HS-27A (cell line): ENCODE measurements at places on chromosomes 1 and 21.

DNA sequence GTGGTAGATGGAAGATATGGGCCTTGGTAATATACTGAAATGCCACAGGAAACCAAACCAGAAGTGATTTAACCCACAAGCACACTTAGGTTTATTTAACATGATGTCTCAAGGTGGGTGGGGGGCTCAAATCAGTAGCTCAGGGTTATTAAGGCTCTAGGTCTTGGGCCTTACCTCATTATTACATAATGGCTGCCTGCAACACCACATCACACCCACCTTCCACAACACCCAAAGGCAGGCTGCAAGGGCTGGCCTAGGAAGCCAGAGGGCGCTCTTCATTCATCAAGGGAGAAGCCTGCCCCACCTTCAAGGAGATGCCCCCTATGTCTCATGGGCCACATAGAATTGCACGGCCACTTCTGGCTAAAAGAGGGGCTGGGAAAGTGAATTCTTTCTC, 6.0 kb downstream of the TFF1 start:
- DNase-seq, result no peak

- DNase-seq, result no peak
These were observed 436.8 kb downstream of the PTPRU start for GRCh38 chr1:29673228-29673500.

DNA sequence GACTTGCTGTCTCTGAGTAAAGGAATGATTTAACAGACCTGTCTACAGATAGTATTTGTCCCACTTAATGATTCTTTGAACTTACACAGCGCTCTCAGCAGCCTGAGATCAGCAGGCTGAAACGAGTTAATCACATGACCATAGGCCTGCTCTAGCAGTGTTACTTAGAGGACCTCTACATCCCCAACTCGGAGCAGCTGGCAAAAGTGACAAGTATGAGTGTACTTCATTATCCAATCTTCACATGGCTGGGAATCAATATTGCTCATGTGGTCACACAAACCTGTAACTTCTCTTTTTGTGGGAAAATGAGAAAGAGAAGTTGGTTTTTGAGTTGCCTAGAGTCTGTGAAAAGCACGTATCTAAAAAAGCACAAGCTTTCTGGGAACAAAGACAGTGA, 11.4 kb upstream of the ATP13A2 start:
- DNase-seq, result no peak

DNA sequence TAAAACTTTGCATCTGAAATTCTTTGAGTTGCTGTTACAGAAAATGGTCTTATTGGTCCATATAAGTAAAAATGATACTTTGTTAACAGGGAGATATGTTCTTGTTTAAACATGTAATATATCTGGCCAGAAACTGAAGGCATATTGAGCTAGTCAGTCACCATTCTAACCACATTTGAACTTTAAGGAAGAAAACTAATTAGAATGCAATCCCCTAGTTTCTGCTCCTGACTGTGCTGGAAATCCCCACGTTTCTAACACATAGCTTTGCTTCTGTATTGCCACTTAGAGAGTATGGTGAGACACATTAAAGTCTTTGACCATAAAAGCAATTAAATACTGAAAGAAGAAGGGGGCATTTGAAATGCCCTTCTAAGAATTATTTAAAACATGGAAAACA, 32.1 kb upstream of the HIVEP3 start:
- no peak for DNase-seq

DNA sequence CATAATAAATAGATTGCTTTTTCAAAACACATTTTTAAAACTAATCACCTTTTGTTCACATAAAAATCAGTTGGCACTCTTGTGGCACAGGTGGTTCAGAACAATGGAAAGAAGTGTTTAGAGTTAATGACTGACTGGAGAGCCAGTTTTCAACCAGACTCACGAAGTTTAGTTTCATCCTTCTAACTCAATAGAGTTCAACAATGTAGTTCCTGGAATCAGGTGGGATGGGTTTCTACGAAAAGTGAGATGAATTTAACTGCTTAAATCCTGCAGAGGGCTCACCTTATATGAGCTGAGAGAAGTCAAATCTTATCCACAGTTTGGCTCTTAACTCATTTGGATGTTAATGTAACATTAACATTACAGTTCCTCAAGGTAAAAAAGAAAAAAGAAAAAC, 116.5 kb downstream of the SMYD2 start:
- DNase-seq, result no peak

DNA sequence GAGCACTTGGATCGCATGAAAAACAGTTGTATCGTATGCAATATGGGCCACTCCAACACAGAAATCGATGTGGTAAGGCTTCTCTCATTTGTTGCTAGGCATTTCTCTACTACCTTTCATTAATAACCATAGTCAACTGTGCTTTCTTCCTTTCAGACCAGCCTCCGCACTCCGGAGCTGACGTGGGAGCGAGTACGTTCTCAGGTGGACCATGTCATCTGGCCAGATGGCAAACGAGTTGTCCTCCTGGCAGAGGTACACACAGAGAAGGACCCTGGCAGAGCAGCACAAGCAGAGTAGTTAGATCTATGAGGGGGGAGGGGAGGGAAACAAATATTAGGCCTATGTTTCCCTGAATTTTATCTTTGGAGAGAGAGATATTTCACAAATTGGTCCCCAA, 16.0 kb upstream of the STRIP1 start:
- DNase-seq, result no peak

DNA sequence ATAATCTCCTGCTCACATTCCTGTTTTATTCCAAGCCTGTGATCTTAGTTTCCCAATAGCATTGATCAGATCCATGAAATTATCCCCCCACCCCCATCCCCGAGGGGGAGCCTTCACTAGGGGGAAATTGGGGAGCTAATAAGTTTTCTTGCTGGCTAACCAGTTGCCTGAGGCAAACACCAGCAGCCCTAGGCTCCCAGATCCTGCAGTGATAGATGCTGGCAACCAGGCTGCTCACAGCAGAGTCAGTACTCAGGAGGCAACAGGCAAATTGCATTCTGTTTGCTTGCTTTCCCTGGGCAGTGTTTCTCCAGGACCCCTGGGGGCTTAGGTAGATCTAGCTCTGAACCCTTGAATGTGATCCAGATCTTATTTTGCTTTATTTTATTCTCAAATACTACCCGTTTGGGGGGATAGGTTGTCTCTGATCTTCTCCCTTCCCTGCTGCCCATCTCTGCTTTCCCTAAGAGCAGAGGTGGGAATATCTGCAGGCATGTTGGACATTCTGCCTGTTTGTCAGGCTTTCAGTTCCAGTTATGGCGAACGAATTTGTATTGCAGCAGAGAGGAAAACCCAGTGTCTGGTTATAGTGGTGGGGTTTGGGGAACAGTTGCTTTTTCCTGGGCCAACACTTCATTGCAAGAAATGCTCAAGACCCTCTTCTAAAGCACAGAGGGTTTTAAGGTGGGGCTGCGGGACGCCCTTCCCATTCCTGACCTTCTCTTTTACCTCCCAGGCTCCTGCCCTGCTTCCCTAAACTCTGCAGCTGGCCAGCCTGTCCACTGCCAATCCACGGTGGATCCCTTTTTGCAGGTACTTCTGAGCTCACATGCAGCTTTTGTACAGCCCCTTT, 289.8 kb upstream of the PLXNA2 start:
- DNase-seq, result no peak

GRCh38 chr1:50195205-50195604, 86.5 kb downstream of the ELAVL4 start:
- DNase-seq, result no peak

DNA sequence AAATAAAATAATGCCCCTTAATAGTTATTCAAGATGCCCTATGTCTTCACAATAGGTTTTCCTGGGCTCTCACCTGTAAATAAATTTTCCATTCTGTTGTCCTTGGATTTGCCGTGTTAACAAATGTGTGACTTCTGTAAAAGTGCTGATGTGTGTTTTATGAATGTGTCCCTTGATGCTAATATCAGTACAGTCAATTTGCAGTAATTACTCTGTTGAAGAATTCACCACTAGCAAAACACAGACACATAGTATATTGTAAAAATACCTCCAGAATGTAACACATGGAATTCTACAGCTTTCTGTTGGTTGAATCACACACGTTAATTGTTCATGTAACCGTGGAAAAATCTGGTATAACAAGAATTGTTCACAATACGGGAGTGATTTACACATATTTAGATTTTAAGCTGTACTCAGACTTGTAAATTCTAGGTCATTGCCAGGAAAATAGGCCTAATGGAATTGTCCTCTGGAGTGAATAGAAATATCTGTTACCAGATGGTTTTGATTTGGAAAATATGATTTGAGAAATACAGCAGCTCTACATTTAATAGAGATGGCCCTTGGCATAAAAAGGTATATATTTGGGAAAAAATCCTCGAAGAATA, 36.7 kb upstream of the KCNK2 start:
- no peak for DNase-seq

DNA sequence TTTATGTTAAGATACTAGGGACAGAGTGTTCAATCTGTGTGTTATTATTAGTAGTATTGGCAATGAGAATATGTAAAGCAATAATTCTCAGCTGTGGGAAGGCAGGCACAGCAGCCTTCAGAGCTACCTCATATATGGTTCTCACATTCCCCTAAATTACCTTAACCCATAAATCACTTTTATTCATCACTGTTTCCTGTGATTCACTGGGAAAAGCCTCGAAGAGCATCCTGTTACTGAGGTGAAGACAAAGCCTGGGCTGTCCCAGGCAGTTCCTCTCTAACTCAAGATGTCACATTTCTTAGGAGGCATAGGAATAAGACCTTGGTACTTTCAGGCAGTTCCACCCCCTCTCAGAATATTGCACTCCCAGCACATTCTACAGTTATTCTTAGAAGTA, 965.7 kb downstream of the NCAM2 start:
- no peak for DNase-seq

DNA sequence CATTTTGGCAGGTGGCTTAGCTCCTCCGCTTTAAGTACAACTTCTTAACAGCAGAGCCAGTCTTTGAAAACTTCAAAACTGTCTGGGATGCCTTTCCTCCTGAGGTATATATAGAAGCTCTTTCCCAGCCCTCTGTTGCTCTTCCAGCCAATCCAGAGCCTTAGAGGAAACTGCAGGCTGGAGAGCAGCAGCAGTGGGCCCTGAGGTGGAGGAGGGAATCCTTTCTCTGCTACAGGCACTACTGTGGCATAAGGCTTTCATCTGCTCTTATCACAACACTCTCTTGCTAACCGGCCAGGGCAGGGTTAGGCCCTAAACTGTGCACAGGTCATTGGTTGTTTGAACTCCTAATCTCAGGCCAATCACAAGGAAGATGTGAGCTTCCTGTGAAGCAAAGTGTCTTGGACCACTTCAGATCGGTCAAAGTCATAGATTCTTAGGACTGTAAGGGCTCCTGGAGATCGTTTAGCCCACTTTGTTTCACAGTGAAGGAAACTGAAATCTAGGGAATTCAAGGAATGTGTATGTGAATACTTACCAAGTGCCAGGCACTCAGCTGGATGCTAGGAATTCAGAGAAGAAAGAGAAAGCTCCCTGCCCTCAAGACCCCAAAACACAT, at the start of gene RGS5:
Gene RGS5, minus strand, starts transcription at position 84 of the 619 bp plus-strand sequence. Its CDS starts 81 bp downstream, at position 3.
- peak; percentile 15 for DNase-seq

- DNase-seq, result no peak
These were observed 78.2 kb downstream of the RAP1GAP start for GRCh38 chr1:21590934-21591333.

- no peak for DNase-seq
These were observed 98.3 kb downstream of the ABCA4 start for GRCh38 chr1:94022471-94023189.

GRCh38 chr1:187226396-187226795, 397.6 kb downstream of the PLA2G4A start:
- no peak for DNase-seq

- DNase-seq, result peak; percentile 43
These were observed 23.5 kb downstream of the ASB17 start for GRCh38 chr1:75908717-75909152.

DNA sequence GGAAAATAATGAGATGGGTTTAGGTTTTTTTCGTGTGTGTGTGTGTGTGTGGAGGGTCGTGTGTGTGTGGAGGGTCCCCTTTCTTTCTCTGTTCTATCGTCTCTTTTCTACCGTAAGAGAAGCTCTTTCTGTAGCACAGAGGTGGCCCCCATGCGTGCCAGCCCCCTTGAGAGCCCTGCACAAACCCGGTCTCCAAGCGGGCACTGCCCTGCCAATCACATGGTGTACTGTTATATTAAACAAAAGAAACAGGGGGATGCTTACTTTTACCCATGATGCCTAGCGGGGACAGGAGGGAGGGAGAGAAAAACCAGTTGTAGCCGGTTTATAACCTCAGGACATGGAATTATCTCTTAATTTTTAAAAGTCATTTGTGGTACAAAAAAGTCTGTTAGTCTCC, 41.0 kb downstream of the GATAD2B start:
- DNase-seq, result no peak

DNA sequence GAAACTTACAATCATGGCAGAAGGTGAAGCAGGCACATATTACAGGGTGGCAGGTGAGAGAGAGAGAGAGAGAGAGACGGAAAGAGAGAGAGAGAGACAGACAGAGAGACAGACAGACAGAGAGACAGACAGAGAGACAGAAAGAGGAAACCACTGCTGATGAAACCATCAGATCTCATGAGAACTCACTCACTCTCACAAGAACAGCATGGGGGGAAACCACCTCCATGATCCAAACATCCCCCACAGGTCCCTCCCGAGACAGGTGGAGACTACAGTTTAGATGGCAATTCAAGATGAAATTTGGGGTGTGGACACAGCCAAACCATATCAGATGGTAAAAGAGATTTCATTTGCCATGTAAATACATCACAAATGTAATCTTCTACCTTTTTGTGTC, 708.1 kb downstream of the MRPL39 start:
- no peak for DNase-seq

GRCh38 chr1:243421784-243422183, 165.9 kb downstream of the SDCCAG8 start:
- DNase-seq, result no peak

GRCh38 chr1:75727571-75727970, 3.1 kb downstream of the ACADM start:
- DNase-seq, result no peak

- DNase-seq, result no peak
These were observed 55.2 kb downstream of the PUM1 start for GRCh38 chr1:31010086-31010989.

GRCh38 chr1:59161136-59161535, 135.8 kb upstream of the FGGY start:
- no peak for DNase-seq

- DNase-seq, result no peak
These were observed 24.0 kb downstream of the PLA2G5 start for GRCh38 chr1:20093940-20094391.

DNA sequence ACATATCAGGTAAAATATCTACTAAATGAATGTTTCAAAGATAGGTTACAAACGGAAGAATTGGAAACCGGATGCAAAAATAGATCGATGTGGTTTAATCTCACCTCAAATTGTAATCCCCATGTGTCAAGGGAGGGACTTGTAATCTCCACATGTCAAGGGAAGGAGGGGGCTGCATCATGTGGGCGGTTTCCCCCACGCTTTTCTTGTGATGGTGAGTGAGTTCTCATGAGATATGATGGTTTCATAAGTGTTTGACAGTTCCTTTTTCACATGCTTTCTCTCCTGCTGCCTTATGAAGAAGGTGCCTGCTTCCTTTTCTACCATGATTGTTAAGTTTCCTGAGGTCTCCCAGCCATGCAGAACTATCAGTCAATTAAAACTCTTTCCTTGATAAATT, 408.7 kb upstream of the TMPRSS15 start:
- DNase-seq, result no peak

- no peak for DNase-seq
These were observed 21.9 kb downstream of the FMO2 start for GRCh38 chr1:171206978-171207355.

GRCh38 chr1:32538887-32539583, at the start of gene ZBTB8A:
ZBTB8A (plus strand) TSS chr1:32539427; CDS start chr1:32592932, 53,505 bp downstream.
- DNase-seq, result peak; percentile 43
